K562 (cell line): ENCODE measurements at places on chromosomes 6 and 20. TPM values are rescaled to one million over a fixed set of nuclear protein-coding genes. Genes with fewer than 3 reads are reported as not detected.

- no peak for DNase-seq
Observed at GRCh38 chr6:47419621-47420020, 58.0 kb upstream of the CD2AP start.

DNA sequence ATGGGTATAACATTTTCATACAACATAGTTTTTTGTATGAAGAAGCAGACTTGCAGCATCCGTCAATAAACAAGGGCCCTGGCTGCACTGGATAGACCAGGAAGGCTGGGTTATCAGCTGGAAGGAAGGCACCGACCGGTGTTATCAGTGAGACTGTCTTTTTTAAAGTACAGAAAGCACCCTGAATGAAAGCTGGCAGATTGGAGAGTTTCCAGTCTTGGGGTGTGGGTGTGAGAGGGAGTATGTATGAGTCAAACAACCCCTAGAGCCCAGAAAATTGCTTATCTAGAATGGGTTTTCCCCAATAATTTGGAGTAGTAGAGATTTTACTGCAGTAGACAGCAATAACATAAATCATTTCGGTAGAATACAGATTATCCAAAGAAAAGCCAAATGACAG, 42.4 kb downstream of the TXLNB start:
- no peak for DNase-seq

GRCh38 chr6:10746915-10747250, 722 bp upstream of the TMEM14B start:
- DNase-seq: no peak

GRCh38 chr20:63739130-63740069, at the start of gene SLC2A4RG:
Gene SLC2A4RG, plus strand, starts transcription at chr20:63739776. Its CDS starts 137 bp downstream, at chr20:63739913.
- DNase-seq: peak; percentile 96

GRCh38 chr6:119484598-119484997, 135.0 kb upstream of the MAN1A1 start:
- no peak for DNase-seq

DNA sequence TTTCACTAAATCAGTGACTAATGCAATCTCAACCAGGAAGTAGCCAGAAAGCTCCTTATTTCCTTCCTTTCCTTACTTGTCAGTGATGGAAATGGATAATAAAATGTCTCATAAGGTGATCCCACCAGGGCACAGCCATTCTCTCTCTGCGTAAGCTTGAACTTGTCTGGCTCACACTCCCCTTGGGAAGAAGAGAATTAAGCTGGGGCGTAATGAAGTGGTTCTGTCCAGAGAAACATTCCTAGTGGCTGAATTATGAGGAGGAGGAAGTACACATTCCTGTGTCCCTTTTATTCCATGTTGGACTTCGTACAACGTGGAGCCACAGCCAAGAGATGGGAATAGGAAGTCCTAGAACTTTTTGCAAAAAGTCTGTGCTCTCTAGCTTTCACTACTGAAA, 93.7 kb downstream of the MTHFD1L start:
- DNase-seq: no peak

DNA sequence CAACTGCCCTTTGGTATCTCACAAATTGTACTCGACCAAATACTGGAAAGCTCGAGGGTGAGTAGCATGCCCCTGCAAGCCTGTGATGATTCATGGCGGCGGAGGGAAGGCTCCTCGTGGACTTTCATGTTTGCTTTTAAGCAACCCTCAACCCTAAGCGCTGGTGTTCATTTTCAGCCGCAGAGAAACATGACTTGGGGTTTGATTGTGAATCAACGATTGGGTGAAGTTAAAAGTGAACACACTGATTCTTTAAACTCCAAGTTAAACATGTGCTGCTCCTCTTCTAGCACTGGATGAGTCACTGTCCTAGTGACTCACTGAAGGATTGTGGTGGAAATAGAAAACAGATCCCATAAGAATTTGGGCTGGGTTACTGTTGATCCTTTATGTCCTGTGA, 8.3 kb downstream of the CD109 start:
- peak; percentile 15 for DNase-seq

- no peak for DNase-seq
Observed at GRCh38 chr20:63059684-63060056, 52.9 kb upstream of the BHLHE23 start.

GRCh38 chr20:48350313-48350988, 477.3 kb downstream of the PREX1 start:
- DNase-seq: peak; percentile 51

- peak; percentile 12 for DNase-seq
Observed at GRCh38 chr6:109793792-109794191, 102.7 kb downstream of the FIG4 start.

DNA sequence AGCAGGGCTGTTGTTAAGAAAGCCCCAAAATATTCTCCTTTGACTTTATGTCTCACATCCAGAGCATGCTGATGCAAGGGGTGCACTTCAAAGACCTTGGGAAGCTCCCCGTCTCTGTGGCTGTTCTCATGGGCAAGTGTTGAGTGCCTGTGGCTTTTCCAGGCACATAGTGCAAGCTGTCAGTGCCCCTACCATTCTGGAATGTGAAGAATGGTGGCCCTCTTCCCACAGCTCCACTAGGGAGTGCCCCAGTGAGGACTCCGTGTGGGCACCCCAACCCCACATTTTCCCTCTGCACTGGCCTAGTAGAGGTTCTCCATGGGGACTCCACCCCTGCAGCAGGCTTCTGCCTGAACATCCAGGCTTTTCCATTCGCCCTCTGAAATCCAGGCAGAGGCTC, 673.7 kb downstream of the HTR1B start:
- no peak for DNase-seq

DNA sequence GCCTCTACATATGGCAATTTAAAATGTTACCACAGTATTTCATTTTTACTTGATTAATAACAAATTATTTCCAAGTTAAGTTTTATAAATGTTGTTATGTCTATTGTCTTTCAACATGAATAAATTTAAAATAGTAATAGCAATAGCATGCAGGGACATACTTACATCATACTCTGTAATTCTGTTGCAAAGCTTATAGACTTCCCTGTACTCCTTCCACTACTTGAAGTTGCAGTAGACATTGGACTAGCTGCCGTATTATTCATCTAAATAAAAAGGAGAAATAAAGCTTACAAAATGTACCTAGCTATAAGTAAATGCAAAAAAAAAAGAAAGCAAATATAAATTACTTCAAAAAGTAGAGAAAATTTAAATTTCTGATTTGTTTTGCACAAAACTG, 12.7 kb downstream of the SUPT3H start:
- DNase-seq: no peak

- DNase-seq: no peak
Observed at GRCh38 chr20:54469293-54469692, 6.1 kb upstream of the DOK5 start.

DNA sequence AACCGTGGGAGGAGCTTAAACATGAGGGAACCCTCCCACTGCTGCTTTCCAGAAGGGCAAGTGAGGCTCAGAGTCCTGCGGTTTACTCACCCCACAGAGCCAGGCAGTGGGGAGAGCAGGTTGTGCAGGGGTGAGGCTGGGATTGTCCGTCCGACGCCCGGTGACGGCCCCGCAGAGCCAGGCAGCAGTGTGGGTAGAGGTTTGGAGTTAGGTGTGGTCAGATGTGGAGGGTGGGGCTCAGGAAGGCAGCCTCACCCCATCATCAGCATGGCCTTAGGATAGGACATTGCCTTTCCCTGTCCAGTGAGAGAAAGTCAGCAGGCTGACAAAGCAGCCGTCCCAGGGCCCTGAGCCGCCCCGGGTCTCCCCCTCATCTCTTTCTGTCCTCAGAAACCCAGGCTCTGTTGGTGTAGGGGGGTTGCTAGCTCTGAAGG, 234.6 kb downstream of the DLL1 start:
- no peak for DNase-seq

DNA sequence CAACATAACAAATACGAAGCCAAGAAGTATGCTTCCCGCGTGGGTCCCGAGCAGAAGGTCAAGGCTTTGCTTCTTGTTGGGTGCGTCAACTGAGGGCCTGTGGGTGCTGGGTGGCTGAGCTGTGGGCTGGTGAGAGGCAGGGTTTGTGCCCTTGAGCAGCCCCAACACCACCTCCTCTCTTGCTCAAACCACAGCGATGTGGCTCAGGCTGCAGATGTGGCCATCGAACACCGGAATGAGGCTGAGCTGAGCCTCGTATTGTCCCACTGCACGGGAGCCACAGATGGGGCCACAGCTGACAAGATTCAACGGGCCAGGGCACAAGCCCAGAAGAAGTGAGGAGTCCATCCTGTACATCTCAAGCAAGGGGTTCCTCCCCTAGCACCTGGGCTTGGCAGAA, 7.0 kb upstream of the PTPRA start:
- no peak for DNase-seq

DNA sequence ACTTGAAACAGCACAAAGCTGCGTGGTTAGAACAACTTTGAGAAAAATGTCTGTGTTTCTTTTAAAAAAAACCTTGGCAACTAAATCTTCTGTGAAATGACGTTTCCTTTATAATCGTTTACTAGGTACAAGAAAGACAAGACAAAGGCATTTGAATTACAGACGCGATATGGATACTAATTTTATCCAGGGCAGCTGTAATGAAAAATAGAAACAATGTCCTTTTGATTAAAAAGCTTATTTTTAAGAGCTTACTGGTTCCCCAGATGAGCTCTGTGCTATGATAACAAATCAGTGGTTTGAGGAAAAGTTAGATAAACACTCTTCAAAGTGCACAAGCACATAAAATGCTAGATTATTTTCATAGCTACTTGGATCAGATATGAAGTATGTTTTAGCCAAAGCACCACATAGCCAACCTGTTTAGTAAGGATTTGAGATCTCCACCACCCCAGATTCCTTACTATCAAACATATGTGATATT, 1.6 kb upstream of the SYNCRIP start:
- DNase-seq: peak; percentile 18

- DNase-seq: no peak
Observed at GRCh38 chr6:147942363-147942762, 400.3 kb upstream of the SASH1 start.

DNA sequence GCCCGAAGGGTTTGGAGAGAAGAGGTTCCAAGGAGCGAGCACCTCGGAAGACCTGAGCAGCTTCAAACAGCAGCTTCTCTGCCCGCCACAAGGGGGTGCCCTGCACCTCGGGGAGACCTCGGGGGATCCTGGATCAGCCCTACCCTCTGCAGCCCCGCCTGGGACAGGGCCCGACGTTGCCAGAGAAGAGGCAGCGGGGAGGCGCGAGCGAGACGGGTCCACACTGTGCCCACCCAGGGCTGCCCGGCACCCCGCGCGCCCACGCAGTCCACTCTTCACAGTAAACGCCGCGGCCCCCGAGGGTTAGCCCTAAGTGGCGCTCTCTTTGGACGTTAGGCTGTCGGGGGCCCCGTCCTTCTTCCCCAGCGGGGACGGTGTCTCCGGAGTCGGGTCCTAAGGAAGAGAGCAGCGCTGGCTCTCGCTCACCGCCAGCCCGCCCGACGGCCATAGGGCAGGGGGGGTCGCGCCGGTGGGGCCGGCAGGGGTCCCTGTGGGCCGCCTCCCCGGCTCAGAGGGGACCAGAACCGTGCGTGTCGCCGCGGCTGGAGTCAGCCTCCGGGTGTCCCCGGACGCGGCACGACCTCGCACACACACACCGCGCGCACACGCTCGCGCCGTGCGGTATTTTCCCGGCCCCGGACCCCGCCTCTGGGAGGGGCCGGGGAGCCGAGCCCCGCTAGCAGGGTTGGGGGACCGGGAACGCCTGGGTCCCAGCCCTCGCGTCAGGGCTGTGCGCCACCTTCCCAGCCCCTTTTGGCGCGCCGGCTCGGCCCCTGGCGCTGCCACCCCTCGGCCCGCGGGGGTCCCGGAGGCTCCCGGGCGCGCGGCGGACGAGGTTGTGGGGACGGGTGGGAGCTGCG, 929 bp downstream of the CDH22 start:
- DNase-seq: peak; percentile 91

GRCh38 chr6:137227871-137228302, 8.7 kb upstream of the IFNGR1 start:
- no peak for DNase-seq

GRCh38 chr6:32668226-32668747, 1.8 kb upstream of the HLA-DQB1 start:
- no peak for DNase-seq

DNA sequence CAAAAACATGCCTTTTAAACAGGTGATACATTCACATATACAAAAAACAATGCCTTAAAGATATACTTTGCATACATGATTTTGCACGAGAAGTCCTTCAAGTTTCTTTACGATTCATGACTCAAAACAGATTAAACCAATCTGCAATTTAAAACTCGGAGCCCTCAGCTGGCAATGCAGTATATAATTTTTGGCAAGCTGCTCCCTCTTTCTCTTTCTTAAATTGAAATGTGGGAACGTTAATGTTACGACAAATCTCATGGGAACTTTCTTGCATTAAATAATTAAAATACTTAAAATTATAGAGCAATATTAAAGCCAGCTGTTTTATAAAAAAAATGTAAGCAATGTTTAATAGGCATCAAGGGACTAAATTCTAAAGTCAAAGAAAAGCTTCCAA, 334.6 kb downstream of the ESR1 start:
- DNase-seq: no peak

DNA sequence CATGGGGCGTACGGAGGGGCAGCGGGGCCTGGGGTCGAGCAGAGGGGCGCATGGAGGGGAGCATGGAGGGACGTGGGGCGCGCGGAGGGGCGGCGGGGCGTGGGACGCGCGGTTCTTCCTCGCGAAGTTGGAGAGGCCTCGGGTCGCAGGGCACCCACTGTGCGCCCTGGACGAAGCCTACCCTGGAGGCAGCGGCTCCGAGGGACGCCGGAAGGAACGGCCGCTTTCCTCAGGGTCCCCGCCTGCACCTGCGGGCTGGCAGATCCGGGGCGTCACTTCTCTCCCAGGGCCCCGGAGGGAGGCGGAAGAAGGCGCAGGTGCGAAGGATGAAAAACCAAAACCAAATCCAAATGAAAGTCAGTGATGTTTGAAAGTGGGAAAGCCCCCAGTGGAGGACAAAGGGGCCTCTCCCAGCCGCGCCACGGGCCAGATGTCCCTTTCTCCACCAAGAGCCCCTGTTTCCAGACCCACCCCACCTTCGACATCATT, 142.1 kb upstream of the PDE10A start:
- no peak for DNase-seq

DNA sequence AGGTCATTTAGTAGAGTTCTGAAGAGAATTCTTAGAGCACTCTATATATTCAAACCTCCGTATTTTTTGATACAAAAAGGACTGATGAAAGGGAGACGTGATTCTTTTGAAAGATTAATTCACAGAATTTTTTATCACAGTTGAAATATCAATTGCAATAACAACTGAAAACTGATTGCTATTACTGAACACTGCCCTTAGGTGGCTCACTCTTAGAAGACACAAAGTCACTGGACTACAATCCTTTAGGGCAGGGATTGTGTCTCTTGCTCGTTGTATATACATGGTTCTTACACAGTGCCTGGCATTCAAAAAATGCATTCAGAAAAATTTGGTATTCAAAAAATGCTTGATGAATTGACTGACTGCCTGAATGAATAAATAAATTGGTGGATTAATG, 17.1 kb upstream of the CALHM6 start:
- peak; percentile 29 for DNase-seq

BPIFB2 gene
- polyA plus RNA-seq: not detected in 2 replicates

SCRT2 gene
- polyA plus RNA-seq: 0.19 and 0.34 TPM in 2 replicates

ADAM33 gene
- polyA plus RNA-seq: not detected in 2 replicates

OLIG3 gene
- polyA plus RNA-seq: not detected in 2 replicates

ABHD16B gene
- polyA plus RNA-seq: not detected in 2 replicates

BMP7 gene
- polyA plus RNA-seq: not detected in 2 replicates

PPIL6 gene
- 0.03 and 1.5 TPM in 2 replicates for polyA plus RNA-seq

ZBTB46 gene
- polyA plus RNA-seq: 1.3 and 2.0 TPM in 2 replicates

SLC22A23 gene
- 2.5 and 4.7 TPM in 2 replicates for polyA plus RNA-seq

AKAP12 gene
- 0.18 and 0.49 TPM in 2 replicates for polyA plus RNA-seq

PRDM1 gene
- polyA plus RNA-seq: 0.09 and 0.13 TPM in 2 replicates
